ENCODE measurements at places on chromosomes 4 and X.
A peak's percentile ranks its signal among the peaks of the same experiment; 100 is the strongest.

DNA sequence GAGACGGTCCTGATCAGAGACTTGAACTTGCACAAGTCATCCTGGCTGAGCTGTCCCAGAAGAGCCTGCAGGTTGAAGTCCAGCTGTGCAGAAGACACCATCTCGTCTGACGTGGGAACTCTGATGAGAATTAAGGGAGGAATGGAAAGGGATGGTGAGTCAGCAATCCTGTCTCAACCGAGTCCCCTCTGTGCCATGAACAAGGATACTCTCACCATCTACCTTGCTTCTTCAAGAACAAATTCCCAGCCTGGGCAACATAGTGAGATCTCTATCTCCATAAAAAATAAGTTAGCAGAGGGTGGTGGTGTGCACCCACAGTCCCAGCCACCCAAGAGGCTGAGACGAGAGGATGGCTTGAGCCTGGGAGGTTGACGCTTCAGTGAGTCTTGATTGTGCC is at the start of gene NLRP2B:
NLRP2B (minus strand) TSS at position 101 of the 400 bp plus-strand sequence.
- DNase-seq, result no peak

- DNase-seq, result no peak
These were observed 8.7 kb downstream of the TBC1D14 start for GRCh38 chr4:6918338-6918737.

GRCh38 chrX:86121916-86122315 is 26.3 kb upstream of the DACH2 start:
- no peak for DNase-seq

GRCh38 chrX:47361538-47362511 is 8.6 kb upstream of the ZNF157 start:
- peak; percentile 3 for DNase-seq

GRCh38 chrX:124085063-124085462 is 123.6 kb downstream of the STAG2 start:
- no peak for DNase-seq

GRCh38 chrX:72268597-72269365 is 8.3 kb downstream of the RPS4X start:
- no peak for DNase-seq

DNA sequence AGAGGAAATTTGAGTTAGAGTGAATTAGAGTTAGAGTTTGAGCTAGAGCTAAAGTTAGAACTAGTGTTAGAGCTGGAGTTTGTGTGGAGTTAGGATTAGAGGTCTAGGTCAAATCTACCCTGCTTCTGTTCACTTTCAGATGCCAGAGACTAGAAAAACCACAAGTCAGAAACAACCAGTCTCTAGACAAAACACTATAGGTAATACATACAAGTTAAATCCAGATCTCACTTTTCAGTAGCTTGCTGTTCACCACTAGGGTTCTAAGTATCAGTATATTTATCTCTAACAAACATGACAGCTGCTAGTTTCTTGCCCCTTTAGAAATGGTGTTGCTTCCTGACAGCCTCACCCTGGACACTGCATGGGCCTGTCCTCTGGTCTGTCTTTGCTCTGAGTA is 300.7 kb downstream of the ARAP2 start:
- no peak for DNase-seq

DNA sequence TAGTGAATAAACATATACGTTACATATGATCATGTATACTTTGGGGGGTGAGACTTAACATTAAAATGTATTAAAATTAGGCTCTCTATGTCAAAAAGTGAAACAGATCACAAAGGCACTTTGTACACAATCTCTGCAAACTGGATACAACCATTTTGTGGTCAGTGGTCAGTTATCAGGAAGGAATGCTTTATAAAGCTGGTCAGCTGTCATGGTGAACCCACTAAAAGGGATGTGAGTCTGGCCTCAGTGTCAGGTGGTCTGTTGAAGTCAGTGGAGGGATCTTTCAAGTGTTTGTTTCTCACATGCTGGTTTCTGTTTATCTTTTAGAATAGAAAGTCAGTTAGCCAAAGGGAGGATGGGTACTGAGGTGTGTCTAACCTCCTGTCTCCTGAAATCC is 875.5 kb upstream of the INTU start:
- no peak for DNase-seq

DNA sequence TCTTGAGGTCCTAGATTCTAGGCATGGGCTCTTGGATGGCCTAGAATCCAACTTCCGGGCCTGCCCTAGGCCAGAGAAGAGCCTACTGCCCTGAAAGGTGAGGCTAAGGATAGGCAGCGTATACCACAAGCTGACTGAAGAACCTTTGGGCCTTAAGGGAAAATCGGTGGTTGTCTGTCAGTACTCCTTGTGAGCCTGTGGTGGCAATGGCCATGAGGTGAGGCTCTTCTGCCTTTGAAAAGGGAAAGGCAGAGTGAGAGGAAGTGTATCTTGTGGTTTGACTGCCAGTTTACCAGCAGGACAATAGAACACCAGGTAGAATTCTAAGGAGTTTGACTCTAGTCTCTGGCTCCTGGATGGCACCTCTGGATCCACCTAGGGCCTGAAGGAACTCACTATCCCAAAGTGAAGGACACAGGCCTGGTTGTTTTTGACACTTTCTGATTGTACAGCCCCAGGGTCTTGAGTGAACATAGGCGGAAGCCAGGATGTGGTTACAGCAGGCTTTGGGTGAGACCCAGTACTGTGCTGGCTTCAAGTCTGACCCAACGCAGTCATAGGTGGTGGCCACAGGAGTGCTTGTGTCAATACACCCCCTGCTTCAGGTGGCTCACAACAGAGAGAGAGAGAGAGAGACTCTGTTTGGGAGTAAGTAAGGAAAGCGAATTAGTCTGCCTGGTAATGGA is 20.9 kb downstream of the ITIH6 start:
- DNase-seq, result no peak

- DNase-seq, result no peak
These were observed 68.4 kb downstream of the MFAP3L start for GRCh38 chr4:169957785-169958184.

GRCh38 chrX:102345916-102346315 is 93.9 kb downstream of the NXF2B start:
- peak; percentile 45 for DNase-seq

DNA sequence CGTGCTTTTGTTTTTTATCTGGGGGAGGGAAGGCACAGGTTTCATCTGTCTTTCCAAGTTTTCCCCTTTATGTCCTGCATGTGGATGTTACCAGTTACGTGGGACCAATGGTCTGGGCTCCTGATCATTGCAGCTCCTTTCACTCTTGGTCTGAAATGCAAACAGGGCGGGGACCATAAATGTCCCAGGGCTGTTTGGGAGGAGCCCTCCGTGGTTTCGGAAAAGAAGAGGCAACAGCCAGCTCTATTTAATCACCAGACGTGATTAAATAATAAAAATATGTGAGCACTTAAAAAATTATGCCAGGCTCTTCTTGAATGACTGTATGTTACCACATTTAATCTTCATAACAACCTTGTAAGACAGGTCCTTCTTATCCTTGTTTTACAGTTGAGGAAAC is 30.8 kb upstream of the C1GALT1C1 start:
- no peak for DNase-seq

- DNase-seq, result no peak
These were observed 78.0 kb downstream of the NSUN7 start for GRCh38 chr4:40827758-40828157.

DNA sequence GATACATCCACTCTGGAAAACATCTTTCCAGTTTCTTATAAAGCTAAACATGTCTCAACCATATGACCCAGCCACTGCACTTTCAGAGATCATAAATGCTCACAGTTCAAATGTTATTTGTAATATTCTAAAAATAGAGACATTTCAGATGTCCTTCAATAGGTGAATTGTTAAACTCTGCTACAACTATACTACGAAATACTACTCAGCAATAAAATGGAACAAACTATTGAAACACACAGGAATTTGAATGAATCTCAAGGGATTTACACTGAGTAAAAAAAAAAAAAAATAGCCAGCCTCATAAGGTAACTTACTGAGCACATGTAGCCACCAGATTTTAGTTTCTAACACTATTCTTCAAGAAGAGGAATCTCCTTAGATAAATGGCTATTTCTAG is 253.9 kb downstream of the PCDH18 start:
- DNase-seq, result no peak

- DNase-seq, result no peak
These were observed 566.8 kb downstream of the PDHA2 start for GRCh38 chr4:96406742-96407141.

GRCh38 chrX:16946971-16947562 is 609 bp downstream of the REPS2 start:
- DNase-seq, result no peak

GRCh38 chrX:103157496-103158316 is 57.2 kb upstream of the BEX4 start:
- no peak for DNase-seq
